ENCODE measurements at places on chromosomes 3 and 15. TPM values are rescaled to one million over a fixed set of nuclear protein-coding genes. Genes with fewer than 3 reads are reported as not detected.

PLIN1 gene
- total RNA-seq: 0.77 TPM

AGBL1 gene
- 0.10 TPM for total RNA-seq

KLHL40 gene
- not detected for total RNA-seq

ACSBG1 gene
- 5.2 TPM for total RNA-seq
